ENCODE measurements at places on chromosomes 12 and 14. TPM values are rescaled to one million over a fixed set of nuclear protein-coding genes. Genes with fewer than 3 reads are reported as not detected.
A peak's percentile ranks its signal among the peaks of the same experiment; 100 is the strongest.

ISM2 gene
- total RNA-seq: not detected

DNA sequence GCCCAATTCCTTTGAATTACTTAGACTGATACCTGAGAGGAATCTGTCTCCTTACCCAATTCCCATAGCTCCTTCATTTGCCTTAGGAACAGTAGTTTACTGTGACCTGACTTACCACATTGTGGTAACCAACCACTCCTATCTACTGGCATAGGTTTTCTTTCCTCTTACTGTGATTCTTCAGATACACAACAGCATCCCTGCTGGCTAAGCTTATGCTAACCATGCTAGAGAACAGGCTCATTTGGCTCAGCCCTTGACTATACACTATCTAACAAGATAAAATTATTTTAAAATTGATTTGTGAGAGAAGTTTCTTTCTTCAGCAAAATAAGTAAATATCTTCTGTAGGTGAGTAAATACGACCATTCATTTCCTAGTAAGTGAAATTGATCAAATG lies 320.4 kb upstream of the DDHD1 start:
- H3K4me1 ChIP-seq: no peaks in the 10 kb centered on the region
- H3K27me3 ChIP-seq: no peaks in the 10 kb centered on the region

GRCh38 chr14:92958373-92959188 lies 35.6 kb downstream of the CHGA start:
- H3K27me3 ChIP-seq: no peaks in the 10 kb centered on the region
- H3K27ac ChIP-seq: no peak overlapping the region
- peaks cover 5% of the 10 kb centered on the region for H3K4me1 ChIP-seq

GRCh38 chr12:20931894-20932293 lies 121.4 kb downstream of the SLCO1B3 start:
- H3K4me1 ChIP-seq: no peaks in the 10 kb centered on the region
- no peak overlapping the region for H3K27ac ChIP-seq
- DNase-seq: no peak
- H3K4me3 ChIP-seq: no peak overlapping the region

PKP2 gene
- under 0.01 TPM for total RNA-seq

MANSC1 gene
- 1.3 TPM for total RNA-seq

DNA sequence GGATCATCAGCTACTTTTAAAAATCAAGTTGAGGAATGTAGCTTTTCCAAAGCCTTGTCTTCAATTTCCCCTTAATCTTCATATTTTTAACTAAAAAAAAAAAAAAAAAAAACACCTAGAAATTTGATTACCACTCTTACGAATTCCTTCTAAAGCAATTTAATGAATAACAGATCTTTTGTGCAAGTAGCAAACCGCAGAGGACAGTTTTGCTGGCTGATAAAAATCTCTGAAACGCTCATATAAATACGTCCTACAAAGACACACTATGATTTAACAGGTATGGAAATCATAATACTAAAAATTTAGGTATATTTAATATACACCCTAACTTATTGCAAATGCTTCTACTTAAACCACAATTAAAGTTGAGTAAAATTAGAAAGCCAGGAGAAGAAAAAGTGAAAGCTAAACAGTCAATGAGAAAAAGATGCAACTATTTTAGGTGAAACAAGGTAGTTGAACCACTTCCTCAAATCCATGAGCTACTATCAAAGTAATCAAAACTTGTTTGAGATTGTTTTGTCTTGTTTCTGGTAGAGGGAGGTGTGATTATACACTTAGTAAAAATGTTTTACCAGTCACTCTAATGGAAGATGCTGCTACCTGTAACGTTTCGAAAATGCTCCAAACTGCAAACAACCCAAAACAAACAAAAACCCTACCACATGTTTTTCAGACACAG lies 2.2 kb downstream of the PAWR start:
- no peak overlapping the region for H3K27ac ChIP-seq
- no peak for DNase-seq
- peak overlapping the region; percentile 87 for H3K4me3 ChIP-seq
- peaks cover 9% of the 10 kb centered on the region for H3K4me1 ChIP-seq
- H3K36me3 ChIP-seq: no peaks in the 10 kb centered on the region

DNA sequence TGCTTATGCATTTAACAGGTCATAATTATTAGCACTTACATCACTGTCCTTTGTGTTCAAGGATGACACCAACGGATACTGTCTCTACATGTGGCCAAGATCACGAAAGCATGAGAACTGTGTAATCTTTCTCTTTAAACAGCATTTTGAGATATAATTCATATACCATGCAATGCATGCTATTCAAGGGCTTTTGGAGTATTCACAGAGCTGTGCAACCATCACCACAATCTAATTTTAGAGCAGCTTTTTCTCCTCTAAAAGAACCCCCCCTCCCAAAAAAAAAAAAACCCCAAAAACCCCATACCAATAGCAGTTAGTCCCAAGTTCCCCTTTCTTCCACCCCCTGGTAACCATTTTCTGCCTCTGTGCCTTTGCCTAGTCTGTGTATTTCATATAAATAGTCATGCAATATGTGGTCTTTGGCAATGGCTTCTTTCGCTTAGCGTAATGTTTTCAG lies 60.6 kb downstream of the SPRING1 start:
- H3K27me3 ChIP-seq: no peaks in the 10 kb centered on the region
- H3K27ac ChIP-seq: no peak overlapping the region
- no peak overlapping the region for H3K4me3 ChIP-seq

DNA sequence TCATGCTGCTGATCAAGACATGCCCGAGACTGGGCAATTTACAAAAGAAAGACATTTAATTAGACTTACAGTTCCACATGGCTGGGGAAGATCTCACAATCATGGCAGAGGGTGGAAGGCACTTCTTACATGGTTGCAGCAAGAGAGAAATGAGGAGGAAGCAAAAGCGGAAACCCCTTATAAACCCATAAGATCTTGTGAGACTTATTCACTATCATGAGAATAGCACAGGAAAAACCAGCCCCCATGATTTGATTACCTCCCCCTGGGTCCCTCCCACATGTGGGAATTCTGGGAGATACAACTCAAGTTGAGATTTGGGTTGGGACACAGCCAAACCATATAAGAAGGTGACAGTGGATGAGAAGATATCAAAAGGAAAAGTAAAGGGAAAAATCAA lies 78.4 kb downstream of the CATSPERB start:
- H3K27me3 ChIP-seq: no peaks in the 10 kb centered on the region
- H3K36me3 ChIP-seq: no peaks in the 10 kb centered on the region
- H3K4me1 ChIP-seq: no peaks in the 10 kb centered on the region
- DNase-seq: no peak
- H3K27ac ChIP-seq: no peak overlapping the region

DNA sequence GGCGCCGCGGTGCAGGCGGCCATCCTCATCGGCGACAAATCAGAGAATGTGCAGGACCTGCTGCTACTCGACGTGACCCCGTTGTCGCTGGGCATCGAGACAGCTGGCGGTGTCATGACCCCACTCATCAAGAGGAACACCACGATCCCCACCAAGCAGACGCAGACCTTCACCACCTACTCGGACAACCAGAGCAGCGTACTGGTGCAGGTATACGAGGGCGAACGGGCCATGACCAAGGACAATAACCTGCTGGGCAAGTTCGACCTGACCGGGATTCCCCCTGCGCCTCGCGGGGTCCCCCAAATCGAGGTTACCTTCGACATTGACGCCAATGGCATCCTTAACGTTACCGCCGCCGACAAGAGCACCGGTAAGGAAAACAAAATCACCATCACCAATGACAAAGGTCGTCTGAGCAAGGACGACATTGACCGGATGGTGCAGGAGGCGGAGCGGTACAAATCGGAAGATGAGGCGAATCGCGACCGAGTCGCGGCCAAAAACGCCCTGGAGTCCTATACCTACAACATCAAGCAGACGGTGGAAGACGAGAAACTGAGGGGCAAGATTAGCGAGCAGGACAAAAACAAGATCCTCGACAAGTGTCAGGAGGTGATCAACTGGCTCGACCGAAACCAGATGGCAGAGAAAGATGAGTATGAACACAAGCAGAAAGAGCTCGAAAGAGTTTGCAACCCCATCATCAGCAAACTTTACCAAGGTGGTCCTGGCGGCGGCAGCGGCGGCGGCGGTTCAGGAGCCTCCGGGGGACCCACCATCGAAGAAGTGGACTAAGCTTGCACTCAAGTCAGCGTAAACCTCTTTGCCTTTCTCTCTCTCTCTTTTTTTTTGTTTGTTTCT lies 1.7 kb downstream of the HSPA2 start:
- H3K36me3 ChIP-seq: no peaks in the 10 kb centered on the region
- no peak overlapping the region for H3K27ac ChIP-seq
- H3K27me3 ChIP-seq: peaks cover 12% of the 10 kb centered on the region
- no peak for DNase-seq
- peaks cover 6% of the 10 kb centered on the region for H3K4me1 ChIP-seq

DNA sequence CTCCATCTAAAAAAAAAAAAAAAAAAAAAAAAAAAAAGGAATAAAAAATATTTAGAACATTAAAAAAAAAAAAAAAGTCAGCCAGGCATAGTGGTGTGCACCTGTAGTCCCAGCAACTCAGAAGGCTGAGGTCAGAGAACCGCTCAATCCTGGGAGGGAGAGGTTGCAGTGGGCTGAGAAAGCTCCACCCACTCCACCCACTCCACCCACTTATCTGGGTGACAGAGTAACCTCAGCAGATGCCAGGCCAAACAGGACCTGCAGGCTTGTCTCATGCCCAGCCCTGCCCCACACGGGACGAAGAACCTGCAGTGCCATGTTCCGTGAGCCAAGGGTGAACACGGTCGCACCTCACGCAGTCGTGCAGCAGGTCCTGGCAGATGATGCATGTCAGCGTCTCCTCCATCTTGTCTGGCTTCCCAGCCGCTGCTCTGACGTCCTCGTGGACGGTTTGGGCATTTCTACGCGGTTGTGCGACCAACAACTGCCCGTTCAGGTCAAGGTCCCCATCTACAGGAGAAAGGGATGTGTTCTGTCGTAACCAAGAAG lies 28.6 kb downstream of the CHFR start:
- no peak overlapping the region for H3K27ac ChIP-seq
- H3K36me3 ChIP-seq: peaks cover 27% of the 10 kb centered on the region
- no peak overlapping the region for H3K4me3 ChIP-seq
- H3K4me1 ChIP-seq: no peaks in the 10 kb centered on the region
- DNase-seq: no peak

C12orf50 gene
- total RNA-seq: under 0.01 TPM

GRCh38 chr12:130696379-130697100 lies 19.6 kb downstream of the RIMBP2 start:
- no peaks in the 10 kb centered on the region for H3K36me3 ChIP-seq
- no peak overlapping the region for H3K4me3 ChIP-seq
- no peak overlapping the region for H3K27ac ChIP-seq
- no peaks in the 10 kb centered on the region for H3K4me1 ChIP-seq

DNA sequence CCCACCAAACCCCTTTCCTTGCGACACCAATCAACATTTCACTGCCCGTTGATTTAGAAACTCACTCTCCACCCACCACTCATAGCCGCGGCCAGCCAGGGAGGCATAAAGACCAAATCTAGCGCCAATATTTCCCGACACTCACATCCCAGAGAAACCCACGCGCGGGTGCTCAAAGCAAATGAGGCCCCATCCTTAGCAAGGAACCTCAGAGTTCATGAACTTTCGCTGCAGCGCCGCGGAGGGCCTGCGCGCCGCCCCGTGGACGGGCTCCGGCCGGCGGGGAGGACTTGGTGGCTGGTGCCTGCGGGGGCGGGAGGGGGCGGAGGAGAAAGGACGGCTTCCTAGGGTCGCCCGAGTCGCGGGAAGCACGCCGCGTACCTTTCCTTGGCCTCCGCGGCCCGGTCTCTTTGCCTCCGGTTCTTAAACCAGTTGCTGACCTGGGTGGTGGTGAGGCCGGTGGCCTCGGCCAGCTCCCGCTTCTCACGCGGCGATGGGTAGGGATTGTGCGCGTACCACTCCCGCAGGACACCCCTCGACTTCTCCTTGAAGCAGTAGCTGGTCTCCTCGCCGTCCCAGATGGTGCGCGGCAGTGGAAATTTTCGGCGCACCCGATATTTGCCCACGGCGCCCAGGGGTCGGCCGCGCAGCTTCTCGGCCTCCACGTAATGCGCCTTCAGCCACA lies 886 bp downstream of the SIX1 start:
- peaks cover 56% of the 10 kb centered on the region for H3K27me3 ChIP-seq
- H3K4me3 ChIP-seq: peak overlapping the region; percentile 72
- H3K27ac ChIP-seq: peak overlapping the region; percentile 55
- no peak for DNase-seq

TIMELESS gene
- 5.9 TPM for total RNA-seq

ZC3H10 gene
- total RNA-seq: 5.6 TPM

DNA sequence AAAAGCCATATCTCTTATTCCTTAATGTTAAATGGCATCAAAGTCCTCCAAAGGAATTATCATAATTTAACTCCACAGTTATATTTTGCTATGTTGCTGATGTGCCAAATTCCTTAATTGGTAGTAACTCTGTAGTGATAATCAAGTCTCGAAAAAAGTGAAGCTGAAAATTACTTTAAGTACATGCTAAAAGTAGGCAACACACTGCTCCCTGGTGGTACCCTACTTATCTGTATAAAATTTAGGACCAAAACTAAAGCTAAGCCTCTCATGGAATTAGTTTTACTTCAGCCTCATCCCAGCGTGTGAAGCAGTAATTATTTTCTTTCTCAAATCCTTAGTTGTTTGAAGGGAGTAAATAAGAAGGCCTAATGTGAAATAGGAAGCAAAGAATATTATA lies 132.8 kb downstream of the TTLL5 start:
- H3K36me3 ChIP-seq: no peaks in the 10 kb centered on the region
- DNase-seq: peak; percentile 60
- H3K27me3 ChIP-seq: no peaks in the 10 kb centered on the region
- H3K27ac ChIP-seq: no peak overlapping the region

DNA sequence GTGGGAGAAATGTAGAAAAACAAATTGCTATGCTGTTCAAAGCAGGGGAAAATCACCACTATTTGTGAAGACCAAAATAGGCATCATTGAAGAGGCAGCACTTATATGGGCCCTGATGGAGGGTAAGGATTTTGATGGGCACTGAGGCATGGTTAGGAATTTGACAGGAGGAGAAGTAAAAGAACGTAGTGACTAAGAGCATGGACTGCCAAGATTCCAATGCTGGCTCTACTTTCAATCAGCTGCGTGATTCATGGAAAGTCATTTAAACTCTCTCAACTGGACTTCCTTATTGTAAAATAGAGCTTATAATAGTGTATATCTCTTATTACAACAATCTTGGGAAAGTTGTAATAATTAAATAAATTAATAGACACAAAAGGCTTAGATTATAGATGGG lies 267.7 kb upstream of the G2E3 start:
- no peaks in the 10 kb centered on the region for H3K36me3 ChIP-seq
- peak; percentile 91 for DNase-seq
- H3K27ac ChIP-seq: no peak overlapping the region

GRCh38 chr12:25126746-25127145 lies 68.2 kb downstream of the DNAI7 start:
- H3K4me1 ChIP-seq: no peaks in the 10 kb centered on the region
- H3K4me3 ChIP-seq: no peak overlapping the region
- no peak overlapping the region for H3K27ac ChIP-seq
- H3K36me3 ChIP-seq: no peaks in the 10 kb centered on the region

GRCh38 chr14:91305650-91306431 lies 61.3 kb upstream of the GPR68 start:
- no peak overlapping the region for H3K27ac ChIP-seq
- H3K4me1 ChIP-seq: no peaks in the 10 kb centered on the region
- H3K36me3 ChIP-seq: no peaks in the 10 kb centered on the region
- no peak for DNase-seq

AQP6 gene
- total RNA-seq: 0.17 TPM

- no peaks in the 10 kb centered on the region for H3K4me1 ChIP-seq
- H3K36me3 ChIP-seq: no peaks in the 10 kb centered on the region
- DNase-seq: no peak
- no peak overlapping the region for H3K4me3 ChIP-seq
Measured at GRCh38 chr12:105831372-105831771, 307.4 kb downstream of the NUAK1 start.

- no peaks in the 10 kb centered on the region for H3K36me3 ChIP-seq
- peak overlapping the region; percentile 69 for H3K27ac ChIP-seq
- no peak overlapping the region for H3K4me3 ChIP-seq
- H3K27me3 ChIP-seq: no peaks in the 10 kb centered on the region
Measured at GRCh38 chr14:68535404-68536017, 257.4 kb downstream of the ZFP36L1 start.

All from fibroblast of lung (primary cell).